ENCODE measurements at places on chromosomes 12 and 14. TPM values are rescaled to one million over a fixed set of nuclear protein-coding genes. Genes with fewer than 3 reads are reported as not detected.

SLC25A21 gene
- 1.0 TPM for total RNA-seq

LUM gene
- total RNA-seq = 605 TPM

SYT10 gene
- total RNA-seq = not detected

CD27 gene
- 1.6 TPM for total RNA-seq

CD9 gene
- 416 TPM for total RNA-seq

GRCh38 chr12:81381951-81382350, 304.1 kb downstream of the ACSS3 start:
- DNase-seq = no peak

GRCh38 chr12:92459850-92460249, 242.9 kb upstream of the PLEKHG7 start:
- DNase-seq = no peak

GRCh38 chr12:113136128-113136989, 798 bp upstream of the RASAL1 start:
- no peak for DNase-seq

DNA sequence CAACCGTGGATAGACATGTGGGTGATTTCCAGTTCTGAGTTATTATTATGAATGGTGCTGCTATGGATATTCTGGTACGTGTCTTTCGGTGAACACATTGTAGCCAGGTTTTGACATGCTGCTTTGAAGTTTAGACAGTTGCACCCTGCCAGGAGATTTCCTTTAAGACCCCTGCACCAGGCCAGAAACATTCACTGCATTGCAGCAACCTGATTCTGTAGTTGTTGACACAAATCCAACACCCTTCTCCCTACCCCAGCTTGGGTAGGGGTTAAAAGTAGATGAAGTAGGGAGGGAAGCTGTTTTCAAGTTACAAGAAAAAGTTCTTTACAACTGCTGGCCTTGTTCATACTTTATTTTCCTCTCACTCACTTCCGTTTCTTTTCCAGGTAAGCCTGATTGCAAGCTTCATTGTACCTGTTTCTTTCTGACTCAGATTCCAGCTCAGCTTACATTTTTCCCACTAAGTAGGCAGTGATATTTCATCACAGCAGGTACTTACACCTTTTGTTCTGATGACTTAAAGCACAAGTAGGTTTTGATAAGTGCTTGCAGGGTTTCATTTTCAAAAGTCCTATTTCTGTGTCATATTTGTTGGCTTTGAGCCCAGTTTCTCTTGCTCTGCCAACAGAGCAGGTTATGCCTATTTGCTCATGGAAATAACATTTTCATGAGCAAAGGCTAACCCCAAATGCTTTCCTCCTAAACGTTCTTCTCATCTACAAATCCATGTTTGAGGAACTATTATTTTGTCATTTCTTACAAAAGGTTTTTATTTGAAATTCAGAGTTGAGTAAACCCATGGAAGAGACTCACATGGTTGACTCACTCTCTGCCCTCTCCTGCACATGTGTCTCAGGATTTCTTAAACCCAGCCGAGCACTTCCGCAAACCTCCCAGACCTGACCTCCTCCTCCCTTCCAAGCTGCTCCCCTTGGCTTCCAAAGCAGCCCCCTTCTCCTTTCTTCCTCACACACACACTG, 12.1 kb upstream of the LTA4H start:
- DNase-seq = peak; percentile 54

GRCh38 chr14:37598747-37599506, 3.5 kb downstream of the TTC6 start:
- DNase-seq = no peak

GRCh38 chr12:81128930-81129554, 51.2 kb downstream of the ACSS3 start:
- no peak for DNase-seq

DNA sequence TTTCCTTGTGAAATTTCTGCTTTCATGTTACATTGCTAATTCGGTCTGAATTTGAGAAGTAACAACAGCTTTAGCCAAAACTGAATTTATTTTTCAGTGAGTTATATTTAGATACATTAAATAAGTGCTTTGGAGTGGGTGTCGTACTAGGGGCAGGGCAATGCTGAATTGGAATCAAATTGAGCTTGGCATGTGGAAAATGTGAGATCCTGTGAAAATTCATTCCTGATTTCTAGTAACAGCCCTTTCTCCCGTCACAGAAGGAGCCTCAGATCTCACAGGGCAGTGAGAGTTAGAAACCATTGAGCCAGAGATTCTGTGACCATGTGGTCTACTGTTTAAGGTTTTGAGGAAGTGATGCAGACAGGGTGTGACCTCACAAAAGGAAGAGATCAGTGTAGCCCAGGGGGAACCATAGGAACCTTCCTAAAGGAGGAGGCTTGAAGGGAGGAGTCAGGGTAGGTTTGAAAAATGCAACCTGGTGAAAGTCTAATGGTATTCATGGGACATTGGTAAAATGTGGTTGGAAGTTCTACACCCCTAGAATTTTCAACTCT, 1136.8 kb downstream of the AACS start:
- DNase-seq = no peak

DNA sequence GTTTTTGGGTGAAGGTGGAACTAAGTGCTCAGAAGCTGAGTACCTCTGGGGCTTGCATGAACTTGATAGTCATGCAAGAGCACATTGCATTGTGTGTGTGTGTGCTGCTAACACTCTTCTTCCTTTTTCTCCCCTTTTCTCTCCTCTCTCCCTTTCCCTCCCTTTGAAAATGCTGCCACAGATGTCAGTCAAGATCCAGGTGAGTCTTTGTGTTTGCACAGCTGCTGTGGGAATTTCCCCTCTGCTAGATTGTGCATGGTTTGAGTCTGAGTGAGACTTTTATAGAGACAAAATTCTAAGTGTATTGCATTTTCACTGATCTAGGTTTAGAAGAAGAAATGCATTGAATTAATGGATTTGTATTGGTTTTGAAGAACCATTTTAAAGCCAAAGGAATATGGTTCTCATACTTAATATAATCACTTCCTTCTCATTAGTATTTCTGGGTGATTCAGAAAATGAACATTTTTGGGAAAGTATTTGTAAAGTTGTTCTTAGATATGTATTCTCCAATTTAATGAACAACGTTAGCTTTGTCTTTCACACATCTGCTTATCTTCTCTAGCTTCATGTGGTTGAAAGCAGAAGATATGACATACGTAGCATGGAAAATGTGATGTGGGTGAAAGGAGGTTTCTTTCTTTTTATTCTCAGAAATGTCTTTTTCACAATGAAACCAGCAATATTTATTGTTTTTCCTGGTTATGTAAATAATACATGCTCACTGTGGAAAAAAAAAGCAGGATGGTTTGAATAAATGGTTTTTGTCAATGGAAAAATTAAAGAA, 108.5 kb downstream of the NRXN3 start:
- no peak for DNase-seq

GRCh38 chr14:55851961-55852360, 266.2 kb upstream of the PELI2 start:
- DNase-seq = no peak

GRCh38 chr12:117022465-117022864, 76.8 kb downstream of the TESC start:
- DNase-seq = no peak

- no peak for DNase-seq
Observed at GRCh38 chr12:51951843-51952722, 584 bp downstream of the ACVR1B start.

DNA sequence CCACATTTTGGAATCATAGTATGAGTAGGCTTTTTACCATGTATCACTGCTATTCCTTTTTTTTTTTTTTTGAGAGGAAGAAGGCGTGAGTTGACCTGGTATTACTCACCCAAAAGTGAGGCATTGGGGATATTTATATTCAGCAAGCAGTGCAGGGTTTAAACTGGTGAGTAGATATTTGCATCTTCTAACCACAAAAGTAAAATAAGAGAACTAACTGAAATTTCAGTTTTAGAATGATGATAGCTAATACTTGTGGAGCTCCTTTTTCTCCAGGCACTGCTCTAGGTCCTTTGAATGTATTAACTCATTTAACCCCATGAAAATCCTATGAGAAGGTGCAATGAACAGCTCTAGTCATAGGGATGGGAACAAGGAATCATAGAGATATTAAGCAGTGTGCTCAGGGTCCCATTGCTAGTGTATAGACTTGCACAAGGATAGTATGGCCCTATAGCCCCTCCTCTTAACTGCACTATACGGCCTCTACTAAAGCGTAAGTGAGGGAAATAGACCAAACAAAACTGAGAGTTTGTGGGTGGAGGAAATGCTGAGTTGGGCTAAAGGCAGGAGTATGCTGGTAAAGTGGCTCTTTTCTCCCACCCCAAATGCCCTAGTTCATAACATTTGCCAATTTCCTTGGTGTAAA, 104.3 kb upstream of the MAX start:
- no peak for DNase-seq

GRCh38 chr12:117967512-117967911, 1.3 kb downstream of the KSR2 start:
- DNase-seq = no peak

DNA sequence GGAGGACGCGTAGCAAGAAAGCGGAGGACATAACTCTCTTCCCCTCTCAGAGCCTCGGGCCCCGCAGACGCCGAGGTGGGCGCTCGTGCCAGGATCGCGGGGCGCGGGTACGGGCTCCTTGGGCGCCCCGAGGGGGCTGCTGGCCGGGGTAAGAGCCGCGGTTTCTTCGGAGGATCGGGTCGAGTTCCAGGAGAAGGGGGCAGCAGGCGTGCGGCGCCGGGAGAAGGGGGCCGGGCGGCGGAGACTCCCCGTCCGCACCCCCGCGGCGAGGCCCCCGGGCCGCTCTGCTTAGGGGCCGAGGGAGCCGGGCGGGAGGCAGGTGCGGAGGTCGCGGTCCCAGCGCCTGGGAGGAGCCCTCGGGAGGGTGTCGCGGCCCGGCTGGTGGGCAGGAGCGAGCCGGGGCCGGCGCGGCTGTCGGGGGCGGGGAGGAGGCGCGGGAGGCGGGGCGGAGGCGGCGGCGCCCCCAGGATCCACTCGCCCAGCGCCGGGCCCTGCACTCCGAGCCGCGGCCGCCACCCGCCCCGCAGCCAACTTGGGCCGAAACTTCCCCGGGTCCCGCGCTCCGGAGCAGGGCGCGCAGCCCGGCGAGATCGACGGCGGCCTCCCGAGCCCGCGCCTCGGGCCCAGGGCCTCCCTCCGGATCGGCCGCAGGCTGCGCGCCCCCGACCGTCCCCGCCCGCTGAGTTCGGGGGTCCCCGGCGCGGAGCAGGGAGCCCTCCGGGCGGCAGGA, 64.4 kb downstream of the FBXL14 start:
- DNase-seq = no peak

GRCh38 chr12:55712700-55713415, 3.0 kb upstream of the BLOC1S1 start:
- DNase-seq = no peak

DNA sequence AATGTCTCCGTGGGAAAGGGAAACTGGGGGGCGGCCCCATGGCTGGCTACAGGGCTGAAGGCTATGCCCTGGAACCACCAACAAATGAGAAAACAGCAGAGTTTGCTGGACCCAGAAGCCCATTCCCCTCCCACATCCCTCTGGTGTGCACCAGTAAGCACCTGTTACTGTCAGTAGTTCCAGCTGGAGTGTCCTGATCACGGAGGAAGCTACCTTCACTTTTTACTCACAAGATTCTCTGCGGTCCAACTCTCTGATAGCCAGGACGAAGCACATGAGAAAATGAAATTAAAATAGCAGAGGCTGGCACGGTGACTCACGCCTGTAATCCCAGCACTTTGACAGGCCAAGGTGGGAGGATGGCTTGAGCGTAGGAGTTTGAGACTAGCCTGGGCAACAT, 22.7 kb upstream of the MEG3 start:
- no peak for DNase-seq

DNA sequence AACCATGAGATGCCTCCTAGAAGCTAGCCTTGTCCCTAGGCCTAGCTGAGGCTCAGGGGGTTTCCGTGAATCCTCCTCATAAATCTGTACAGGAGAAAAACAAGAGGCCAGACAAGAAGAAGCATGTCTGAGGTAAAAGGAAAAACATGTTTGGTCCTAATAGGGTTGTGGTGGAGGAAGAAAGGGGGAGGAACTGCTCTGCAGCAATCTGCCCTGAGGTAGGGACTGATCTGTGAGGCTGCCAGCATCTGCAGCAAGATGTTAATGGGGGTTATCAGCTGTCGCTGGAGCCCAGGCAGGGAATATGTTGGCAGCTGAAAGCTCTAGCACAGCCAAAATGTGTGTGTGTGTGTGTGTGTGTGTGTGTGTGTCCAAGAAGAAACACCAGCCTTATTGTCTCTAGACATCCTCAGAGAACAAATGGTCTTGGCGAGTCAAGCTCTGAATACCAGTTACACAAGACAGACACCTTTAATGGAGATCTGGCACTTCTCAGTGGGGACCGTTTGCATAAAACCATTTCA, 218.5 kb downstream of the NUAK1 start:
- no peak for DNase-seq

GRCh38 chr14:67497716-67498115, 9.2 kb upstream of the TMEM229B start:
- DNase-seq = no peak

- DNase-seq = peak; percentile 87
Observed at GRCh38 chr14:54652188-54652587, 85.3 kb downstream of the SAMD4A start.

DNA sequence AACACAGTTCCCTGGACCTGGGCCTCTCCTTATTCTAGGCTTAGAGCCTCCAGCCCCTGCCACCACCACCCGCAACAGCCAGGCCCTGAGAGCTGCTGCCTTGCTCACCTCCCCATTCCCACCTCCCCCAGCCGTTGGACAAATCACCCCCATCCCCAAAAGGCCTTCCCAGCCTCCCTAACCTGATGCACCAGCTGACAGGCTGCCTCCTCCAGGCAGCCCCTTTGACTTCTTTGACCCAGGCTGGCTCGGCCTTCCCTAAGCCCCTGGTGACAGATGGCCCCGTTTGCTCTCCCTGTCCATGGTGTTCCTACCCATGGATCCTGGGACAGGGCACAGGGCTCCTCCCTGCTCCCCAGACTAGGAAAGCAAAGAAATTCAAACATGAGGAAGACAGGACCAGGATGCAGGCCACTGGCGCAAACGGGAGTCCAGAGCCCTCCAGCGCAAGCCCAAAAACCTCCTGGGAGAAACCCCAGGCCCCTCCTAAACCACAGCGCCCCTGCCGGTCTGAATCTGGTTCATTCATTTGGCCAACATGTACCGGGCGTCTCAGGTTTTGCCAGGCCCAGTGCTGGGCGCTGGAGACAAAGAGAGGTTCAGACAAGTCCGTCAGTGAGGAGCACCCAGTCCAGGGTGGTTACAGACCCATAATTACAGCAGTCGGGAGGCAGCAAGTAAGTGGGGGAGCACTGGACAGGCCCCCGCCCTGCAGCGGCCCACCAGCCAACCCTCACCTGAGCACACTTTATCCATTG, 2.4 kb downstream of the AKT1 start:
- DNase-seq = no peak

GRCh38 chr12:55692631-55693322, 14.9 kb downstream of the ITGA7 start:
- peak; percentile 14 for DNase-seq

DNA sequence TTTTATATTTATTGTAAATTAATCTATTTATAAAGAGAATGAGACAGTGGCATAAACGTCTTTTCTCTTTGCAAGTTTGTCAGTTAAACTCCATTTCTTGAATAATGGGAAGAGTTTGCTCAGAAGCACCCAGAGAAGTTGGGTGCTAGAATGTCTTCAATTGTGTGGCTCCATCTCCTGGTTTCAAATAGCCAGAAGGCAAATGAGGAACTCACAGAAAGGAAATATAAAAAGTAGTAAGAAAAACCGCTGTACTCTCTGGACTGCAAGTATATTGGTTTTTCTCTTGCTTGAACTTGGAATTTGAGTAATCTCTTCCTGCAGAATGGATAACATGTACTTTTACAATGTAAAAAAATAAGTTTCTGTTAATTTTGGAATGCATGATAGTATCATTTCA, 217.5 kb downstream of the DPY19L2 start:
- no peak for DNase-seq
